ENCODE measurements at places on chromosomes 6 and 20.
A peak's percentile ranks its signal among the peaks of the same experiment; 100 is the strongest.

- no peak for DNase-seq
Measured at GRCh38 chr20:9261781-9262180, 192.9 kb downstream of the PLCB4 start.

DNA sequence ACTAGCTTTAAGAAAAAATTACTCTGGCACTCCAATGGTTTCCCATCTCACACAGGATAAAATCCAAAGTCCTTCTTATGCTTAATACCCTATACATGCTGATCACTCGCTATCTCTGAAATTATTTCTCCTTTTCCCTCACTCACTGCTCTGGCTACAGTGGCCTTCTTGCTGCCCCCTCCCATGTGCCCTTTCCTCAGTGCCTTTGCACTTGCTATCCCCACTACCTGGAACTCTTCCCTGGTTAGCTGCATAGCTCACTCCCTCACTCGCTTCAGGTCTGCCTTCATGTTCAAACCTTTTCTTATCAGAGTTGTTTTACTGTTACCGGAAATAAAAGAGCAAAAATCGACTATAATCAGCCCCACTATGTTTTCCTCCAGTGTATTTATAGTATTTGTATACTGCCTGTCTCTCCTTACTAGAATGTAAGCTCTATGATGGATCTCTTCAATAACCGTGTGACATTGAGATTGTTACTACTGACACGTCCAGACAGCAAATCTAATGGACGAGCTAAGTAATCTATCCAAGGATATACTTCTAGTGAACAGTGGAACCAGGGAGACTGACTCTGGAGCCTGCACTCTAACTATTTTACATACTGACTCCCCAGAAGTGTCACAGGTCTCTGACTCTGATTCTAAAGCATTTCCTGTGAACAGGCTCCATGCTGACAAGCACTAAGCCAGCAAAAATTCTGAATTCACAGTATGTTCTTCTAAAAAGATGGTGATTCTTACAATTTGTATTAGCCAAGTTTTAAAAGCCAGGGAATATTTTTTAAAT is 25.1 kb downstream of the FKBP5 start:
- DNase-seq, result peak; percentile 81

GRCh38 chr6:33995309-33996119 is 150.4 kb downstream of the GRM4 start:
- DNase-seq, result no peak

GRCh38 chr6:27667657-27668441 is 194.9 kb upstream of the ZNF184 start:
- DNase-seq, result no peak

DNA sequence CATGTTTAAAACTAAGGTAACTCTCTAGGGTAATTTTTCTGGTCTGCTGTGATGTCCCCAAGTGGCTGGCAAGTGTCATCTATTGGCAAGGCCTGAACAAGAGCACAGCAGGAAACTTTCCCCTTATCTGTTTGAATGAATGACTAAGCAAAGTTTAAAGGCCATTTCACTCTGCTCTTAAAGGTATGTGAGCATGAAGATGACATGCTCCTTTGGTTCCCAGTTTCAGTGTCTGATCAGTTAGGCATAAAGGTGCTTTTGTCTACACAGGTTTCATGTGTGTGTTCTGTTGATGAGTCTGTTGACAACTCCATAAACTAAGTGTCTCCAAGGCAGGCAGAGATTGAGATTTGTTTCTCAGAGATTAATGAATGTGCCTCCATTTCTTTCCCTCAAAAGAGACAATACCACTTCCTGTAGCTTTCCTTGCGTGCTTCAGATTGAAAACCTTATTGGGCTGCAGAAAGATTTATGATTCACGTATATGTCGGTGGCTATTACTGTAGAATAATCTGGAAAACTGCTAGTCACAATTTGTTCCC is 83.9 kb downstream of the MAP3K7 start:
- no peak for DNase-seq

DNA sequence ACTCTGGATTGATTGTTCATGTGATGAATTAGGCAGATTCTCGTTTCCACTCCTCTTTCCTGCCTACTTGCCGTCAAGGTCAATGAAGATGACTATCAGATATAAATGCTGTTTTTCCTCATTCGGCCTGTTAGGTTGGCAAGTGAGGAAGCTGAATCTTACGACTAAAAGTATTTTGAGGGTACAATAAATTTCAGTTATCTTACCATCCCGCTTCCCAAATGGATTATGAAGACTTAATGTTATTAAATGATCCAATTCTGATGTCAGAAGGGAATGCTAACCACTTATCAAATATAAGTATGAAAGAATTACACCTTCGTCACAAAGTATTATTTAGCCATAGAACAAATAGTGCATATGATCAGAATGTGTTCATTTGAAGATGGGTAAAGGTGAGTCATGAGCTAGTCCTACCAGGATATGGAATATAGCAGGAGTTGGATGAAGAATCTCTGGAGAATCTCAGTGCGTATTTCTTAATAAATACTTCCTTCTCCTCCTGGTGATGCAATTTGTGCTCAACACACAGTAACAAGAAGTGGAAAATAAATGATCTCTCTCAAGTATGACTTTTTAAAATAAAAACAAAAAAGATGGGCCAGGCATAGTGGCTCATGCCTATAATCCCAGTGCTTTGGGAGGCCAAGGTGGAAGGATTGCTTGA is 4.6 kb downstream of the GPLD1 start:
- DNase-seq, result peak; percentile 6

DNA sequence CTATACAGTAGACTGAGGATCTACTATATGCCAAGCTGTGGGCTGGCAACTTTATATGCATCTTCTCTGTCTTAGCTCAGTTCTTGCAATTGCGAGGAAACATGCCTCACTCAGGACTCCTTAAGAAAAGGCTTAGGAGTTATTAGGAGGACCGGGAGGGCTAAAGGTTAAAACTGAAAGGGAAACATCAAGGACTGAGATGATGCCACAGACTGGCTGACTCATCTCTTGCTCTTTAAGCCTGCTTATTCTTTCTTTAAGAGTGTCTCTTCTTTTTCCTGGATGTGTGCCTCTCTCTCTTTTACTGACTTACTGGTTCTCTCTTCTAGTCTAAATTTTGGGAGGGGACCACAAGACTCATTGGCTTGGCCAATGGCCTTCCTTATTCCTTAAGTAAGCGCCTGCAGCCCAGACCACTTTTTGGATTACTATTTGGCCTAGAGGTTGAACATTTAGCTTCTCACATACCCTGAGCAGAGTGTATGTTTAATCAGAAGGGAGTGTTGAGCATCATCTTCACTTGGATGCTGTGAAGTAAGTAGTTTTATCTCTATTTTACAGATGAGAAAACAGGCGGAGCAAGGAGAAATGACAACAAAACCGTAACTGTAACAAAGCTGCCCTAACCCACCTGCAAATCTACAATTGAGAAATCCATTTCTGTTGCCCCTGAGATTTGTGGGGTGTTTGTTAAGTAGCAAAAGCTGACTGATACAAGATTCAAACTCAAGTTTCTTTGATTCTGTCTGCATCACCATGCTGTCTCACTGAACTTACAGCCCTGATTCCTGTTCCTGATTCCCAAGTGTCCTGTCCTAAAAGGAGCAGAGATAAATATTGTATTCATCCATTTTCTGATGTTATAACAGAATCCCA is 7.2 kb upstream of the SDC4 start:
- DNase-seq, result peak; percentile 56

DNA sequence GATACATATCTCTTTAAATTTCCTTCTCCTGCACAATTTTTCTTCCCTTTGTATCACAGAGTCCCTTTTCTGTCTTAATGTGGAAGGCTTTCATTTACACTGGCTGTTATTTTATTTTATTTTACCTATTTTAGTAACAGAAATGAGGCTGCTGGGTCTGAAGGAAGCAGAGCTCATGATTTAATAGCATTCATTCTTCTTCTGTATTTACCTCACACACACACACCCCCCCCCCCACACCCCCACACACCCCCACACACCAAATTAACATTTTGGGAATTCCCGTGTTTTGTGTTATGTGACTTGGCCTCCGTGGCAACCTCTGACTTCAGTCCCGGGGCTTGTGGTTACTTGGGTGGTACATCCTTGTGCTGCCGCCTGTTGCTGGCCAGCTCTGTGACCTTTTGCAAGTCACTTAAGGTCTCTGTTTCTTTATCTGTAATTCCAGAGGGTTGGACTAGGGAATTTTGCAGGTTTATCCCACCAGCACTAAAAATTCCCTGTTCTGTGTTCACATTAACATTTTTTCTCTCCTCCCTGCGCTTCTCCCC is 108.8 kb downstream of the TIAM2 start:
- no peak for DNase-seq

GRCh38 chr20:4089756-4090487 is 74.6 kb upstream of the RNF24 start:
- peak; percentile 35 for DNase-seq

DNA sequence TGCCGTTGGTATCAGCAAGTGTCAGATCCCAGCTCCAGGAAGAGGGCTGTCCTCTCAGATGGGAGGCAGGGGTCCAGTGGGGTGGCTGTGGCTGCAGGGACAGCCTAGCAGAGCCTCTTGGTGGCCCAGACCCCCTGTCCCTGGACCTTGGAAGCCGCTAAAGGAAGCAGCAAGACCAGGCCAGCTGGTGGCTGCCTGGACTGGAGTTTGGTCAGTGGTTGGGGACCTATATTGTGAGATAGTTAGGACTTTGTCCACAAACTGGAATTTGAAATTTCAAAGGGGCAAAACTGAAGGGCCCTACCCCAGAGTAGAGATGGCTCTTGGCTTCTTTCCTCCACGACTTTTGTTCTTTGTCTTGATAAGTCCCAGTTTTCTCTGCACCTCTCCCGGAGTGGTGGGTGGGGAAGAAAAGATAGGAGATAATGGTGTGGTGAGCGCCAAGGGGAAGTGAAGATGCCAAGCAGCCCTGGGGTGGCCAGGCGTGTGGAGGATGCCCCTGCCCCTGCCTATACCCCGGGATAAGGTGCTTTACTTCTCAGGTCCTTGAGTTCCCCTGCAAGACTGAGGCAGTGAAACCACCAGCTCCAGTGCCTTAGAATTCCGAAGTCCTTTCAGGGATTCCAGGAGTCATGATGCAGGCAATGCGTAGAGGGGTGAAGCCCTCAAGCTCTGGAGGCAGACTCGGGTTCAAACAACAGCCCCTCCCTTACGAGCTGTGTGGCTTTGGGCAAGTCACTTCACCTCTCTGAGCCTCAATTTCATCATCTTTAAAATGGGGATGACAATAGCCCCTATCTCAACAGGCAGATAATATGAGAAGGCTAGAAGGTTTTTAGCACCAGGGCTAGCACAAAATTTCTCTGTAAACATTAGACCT is 40.2 kb downstream of the HNF4A start:
- no peak for DNase-seq

DNA sequence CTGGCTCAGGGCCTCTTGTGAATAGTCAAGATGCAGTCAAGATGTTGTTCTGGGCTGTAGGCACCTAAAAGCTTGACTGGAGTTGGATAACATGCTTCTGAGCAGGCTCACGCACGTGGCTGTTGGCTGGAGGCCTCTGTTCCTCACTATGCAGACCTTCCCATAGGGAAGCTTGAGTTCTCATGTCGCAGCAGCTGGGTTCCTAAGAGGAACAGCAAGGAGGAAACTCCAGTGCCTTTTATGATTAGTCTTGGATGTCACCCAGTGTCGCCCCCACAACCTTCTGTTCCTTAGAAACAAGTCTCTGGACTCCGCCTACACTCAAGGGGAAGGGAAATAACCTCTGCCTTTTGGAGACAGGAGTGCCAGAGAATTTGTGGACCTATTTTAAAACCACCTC is 210.7 kb downstream of the BCAS1 start:
- no peak for DNase-seq

GRCh38 chr6:33276864-33277662 is at the start of gene B3GALT4:
B3GALT4 (plus strand) TSS chr6:33277123; CDS start chr6:33277420, 297 bp downstream.
- peak; percentile 72 for DNase-seq

- DNase-seq, result no peak
Measured at GRCh38 chr6:72653026-72653425, 31.2 kb downstream of the KCNQ5 start.

GRCh38 chr6:4781426-4781825 is 5.2 kb downstream of the CDYL start:
- DNase-seq, result no peak

DNA sequence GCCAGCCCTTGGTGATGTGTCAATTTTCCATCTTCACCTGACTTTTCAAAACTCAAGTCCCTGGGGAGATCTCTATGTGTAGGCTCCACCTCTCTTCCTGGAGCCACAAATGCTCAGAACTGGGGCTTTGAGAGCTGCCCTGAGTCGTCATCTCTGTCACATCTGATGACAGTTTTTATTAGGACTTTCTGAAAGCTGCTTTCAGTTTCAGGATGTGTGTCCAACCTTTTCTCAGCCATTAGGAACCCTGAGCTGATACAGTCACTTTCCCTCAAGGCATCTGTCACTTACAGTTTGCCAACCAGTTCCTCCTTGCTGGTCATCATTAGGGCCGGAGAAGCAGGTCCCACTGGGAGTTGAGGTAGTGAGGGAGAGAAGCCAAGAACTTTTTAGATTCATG is 365.9 kb upstream of the CHD6 start:
- DNase-seq, result no peak

Measured in fibroblast of skin of right quadriceps (primary cell).